Fibroblast of upper back skin (primary cell): ENCODE measurements at places on chromosomes 7 and 10.

GRCh38 chr10:128507066-128507465 is 380.8 kb upstream of the MKI67 start:
- DNase-seq, result no peak

- DNase-seq, result no peak
Observed at GRCh38 chr7:149294634-149295480, 32.9 kb downstream of the ZNF783 start.

DNA sequence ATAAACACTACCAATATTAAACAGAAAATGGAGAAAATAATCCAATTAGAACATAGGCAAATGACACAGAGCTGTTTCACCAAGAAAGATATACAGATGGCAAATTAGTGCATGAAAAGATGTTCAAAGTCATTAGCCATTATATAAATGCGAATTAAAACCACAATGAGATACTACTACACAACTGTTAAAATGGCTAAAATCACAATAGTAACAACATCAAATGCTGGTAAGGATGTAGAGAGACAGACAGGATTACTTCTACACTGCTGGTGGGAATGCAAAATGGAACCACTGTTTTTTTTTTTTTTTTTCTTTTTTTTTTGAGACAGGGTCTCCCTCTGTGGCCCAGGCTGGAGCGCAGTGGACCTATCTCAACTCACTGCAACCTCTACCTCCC is 114.9 kb upstream of the RHEB start:
- DNase-seq, result no peak

DNA sequence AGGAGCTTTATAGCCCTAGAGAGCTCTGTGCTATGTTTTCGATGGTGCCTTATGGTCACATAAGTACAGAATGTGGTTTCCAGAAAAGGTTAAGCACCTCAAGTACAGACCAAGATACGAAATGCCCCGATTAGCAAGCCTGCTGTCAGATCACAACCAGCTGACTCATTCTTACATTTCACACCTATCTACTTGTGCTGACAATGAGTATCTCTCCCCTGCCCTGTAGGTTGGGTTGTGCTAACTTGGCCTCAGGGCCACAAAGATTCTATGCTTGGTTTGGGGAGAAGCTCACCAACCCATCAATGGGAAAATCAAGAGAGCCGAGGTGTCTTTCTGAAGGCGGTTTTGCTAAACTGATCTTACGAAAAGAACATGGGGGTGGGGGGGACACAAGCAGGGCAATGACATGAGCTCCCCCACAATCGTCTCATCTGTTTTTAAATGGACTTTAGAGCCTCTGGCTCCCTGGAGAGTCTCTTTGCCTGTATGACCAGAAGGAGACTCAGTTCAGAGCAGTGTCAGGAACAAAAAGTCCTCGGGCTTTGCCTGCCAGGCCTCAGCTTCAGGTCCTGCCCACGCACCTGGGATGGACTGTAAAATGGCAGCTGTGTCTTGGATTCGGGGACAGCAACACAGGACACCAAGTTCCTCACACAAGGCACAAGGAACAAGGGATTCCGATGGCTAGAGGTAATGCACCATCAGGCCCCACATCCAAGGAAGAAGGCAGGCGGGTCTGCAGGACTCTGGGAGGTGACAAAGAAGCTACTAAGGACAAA is 55.1 kb downstream of the FAM53B start:
- no peak for DNase-seq

DNA sequence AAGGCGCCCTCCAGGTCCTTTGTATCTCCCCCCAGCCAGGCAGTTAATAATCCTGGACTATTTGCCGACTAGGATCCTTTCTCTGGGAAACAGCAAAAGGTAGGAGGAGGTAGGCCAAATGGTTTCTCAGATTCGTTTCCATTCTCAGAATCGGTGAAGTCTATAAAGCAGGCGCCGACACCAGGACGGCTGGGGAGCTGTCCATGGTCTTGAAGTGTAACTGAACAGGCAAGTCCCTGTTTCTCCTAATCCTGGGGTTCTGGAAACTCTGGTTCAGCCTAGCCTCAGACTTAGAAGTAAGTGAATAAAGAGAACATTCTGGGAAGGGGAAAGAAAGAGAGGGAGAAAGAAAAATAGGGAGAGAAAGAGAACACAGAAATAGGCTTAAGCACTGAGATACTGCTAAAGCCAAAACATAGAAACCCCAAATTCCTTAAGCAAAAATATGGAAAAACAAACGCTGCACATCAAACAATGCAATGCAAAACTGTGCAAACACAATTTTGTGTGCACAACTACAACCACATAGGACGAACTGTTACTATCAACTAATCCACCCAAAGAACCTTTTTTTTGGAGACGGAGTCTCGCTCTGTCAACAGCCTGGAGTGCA is 11.1 kb upstream of the INA start:
- peak; percentile 73 for DNase-seq

DNA sequence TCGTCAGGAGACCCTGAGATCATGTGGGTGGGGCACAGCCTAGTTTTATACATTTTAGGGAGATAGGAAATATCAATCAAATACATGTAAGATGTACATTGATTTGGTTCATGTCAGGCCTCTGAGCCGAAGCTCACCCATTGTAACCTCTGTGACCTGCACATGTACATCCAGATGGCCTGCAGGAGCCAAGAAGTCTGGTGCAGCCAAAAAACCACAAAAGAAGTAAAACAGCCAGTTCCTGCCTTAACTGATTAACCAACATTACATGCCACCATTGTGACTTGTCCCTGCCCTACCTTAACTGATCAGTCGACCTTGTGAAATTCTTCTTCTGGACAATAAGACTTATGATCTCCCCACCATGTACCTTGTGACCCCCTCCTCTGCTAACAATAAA is 16.0 kb upstream of the LRRC61 start:
- DNase-seq, result no peak

- DNase-seq, result no peak
Observed at GRCh38 chr10:73644767-73645166, 3.5 kb upstream of the MYOZ1 start.

GRCh38 chr7:32200646-32201045 is 130.4 kb upstream of the PDE1C start:
- DNase-seq, result no peak

GRCh38 chr7:98165827-98166667 is 45.2 kb upstream of the BHLHA15 start:
- peak; percentile 3 for DNase-seq

GRCh38 chr10:59098831-59099452 is 77.5 kb upstream of the PHYHIPL start:
- DNase-seq, result peak; percentile 86

GRCh38 chr10:132250481-132251475 is 57.0 kb downstream of the STK32C start:
- DNase-seq, result no peak
